Activated naive CD4-positive, alpha-beta T cell treated with anti-CD3 and anti-CD28 coated beads, Interleukin-2, amount 50 U/mL, for 72 hours (primary cell): ENCODE measurements at places on chromosomes 7 and 10. TPM values are rescaled to one million over a fixed set of nuclear protein-coding genes. Genes with fewer than 3 reads are reported as not detected.

TSPAN33 gene
- 8.1 TPM for total RNA-seq

TMEM72 gene
- total RNA-seq = not detected

GAD2 gene
- not detected for total RNA-seq

POLR2J2 gene
- 18.1 TPM for total RNA-seq

CLCN1 gene
- 0.12 TPM for total RNA-seq

PPP1R3C gene
- 0.09 TPM for total RNA-seq

PRLHR gene
- not detected for total RNA-seq

MMD2 gene
- total RNA-seq = not detected

PUS7 gene
- total RNA-seq = 8.0 TPM

TLL2 gene
- not detected for total RNA-seq

MMP21 gene
- not detected for total RNA-seq

PDE6C gene
- not detected for total RNA-seq

OR2F2 gene
- total RNA-seq = not detected
